ENCODE measurements at places on chromosomes 4 and X.

DNA sequence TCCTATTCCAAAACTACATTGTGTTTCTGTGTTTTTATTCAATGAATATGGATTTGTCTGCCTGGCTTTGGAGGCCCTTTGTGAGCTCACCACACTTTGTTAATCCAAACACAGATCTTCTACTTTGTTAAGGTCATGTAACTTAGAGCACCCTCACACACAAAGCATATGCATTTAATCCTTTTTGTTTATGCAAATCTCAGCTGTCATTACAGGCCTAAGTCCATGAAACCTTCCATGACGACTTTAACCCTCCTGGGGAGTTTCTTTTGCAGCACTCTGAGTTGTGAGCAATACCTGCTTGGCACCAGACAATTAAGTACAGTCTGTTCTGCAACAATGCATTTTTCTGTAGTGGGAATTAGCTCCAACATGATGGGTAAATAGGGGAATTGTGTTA is 14.9 kb downstream of the CCSER1 start:
- DNase-seq = no peak

DNA sequence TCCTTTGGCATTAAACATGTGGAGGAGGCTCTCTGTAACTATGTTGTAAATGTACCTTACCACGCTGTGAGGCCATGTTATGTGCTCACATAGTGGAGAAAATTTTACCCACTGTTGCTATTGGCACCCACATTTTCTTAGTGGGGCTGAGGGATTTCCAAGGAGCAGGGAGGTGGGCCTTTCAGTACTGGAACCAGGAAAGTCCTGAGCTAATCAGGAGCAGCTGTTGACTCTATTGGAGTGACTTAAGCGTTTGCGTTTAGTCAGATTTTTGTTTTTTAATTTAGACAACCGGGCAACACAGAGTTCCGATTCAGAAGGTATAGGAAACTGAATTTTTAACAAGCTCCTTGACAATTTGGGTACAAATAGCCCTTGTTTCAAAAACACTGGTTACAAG is 30.7 kb upstream of the WDR17 start:
- no peak for DNase-seq

DNA sequence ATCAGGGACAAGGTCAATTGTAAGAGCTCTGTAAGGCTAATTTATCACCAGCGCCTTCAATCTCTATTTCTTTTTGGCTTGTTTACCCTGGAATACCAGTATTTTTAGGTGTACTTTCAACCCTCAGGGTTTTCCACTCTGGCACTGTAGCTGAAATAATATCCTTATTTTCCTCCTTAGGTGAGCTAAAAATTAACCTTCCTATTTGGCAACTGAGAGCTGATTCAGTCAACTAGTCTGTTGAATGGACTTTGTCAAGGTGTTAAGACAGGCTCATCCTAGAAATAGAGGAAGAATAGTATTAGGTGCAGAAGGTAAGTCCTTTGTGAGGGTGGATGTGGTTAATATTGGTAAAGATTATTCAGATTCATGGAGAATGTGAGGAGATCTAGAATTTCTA is 101.3 kb upstream of the BANK1 start:
- no peak for DNase-seq

- no peak for DNase-seq
Observed at GRCh38 chr4:76716658-76717057, 181.3 kb downstream of the SOWAHB start.

DNA sequence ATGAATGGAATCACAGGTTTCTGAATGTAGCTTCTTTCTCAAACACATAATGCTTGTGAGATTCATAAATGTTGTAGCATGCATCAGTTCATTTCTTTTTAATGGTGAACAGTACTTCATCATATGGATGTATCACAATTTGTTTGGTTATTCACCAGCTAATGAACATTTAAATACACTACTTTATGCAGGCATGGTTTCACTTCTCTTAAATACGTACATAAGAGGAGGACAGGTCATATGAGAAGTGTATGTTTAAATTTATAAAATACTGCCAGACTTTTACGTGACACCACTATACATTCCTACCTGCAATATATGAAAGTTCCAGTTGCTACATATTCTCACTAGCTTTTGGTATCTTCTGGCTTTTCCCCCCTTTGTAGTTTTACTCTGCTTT is 65.4 kb downstream of the ANKRD17 start:
- DNase-seq = no peak

GRCh38 chrX:16882169-16882568 is 12.0 kb upstream of the RBBP7 start:
- no peak for DNase-seq

DNA sequence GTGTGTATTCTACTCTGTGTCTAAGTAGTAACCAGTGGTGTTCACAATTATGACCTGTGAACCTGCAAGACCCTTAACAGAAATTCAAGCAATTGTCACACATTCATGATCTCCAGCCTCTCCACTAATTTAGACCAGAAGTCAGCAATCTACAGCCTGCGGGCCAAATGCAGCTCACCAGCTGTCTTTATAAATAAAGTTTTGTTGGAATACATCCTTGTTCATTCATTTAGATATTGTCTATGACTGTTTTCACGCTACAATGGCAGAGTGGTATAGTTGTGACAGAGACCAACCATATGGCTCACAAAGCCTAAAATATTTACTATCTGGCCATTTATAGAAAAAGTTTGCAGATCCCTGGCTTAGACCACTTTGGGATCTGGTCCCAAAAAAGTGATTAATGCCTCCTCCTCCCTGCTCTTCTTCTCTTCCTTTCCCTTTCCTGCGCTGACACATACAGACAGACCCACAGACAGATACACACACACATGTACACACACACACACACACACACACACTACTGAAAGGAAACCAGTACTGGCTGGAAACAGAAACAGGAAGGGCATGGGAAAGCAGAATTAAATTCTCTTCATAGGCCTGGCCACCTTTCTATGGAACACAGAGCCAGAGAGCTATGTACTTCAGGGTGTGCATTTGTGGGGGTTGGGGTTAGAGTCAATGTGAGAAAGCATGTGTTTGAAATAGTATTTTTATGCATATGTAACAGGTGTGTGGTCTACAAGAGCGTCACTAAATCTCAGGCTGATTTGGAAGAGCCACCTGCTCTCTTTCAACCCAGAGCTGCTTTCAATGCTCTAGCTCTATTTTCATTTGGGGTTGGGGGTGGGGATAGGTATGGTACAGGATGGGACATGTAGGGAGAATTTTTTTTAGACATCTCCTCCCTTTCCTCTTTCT is 49.7 kb upstream of the TMEM164 start:
- no peak for DNase-seq

Measured in AG09309 (cell line).